Sigmoid colon (tissue), 7 donors: ENCODE measurements at places on chromosomes 5 and 9. TPM values are rescaled to one million over a fixed set of nuclear protein-coding genes. Genes with fewer than 3 reads are reported as not detected.
A peak's percentile ranks its signal among the peaks of the same experiment; 100 is the strongest.

WNT8A gene
- not detected for total RNA-seq

PCDH1 gene
- total RNA-seq = 19.4 TPM

PCDHA4 gene
- total RNA-seq = 1.1 TPM

PCDHAC2 gene
- total RNA-seq = 2.2 TPM

MTX3 gene
- 14.5 TPM for total RNA-seq

DNA sequence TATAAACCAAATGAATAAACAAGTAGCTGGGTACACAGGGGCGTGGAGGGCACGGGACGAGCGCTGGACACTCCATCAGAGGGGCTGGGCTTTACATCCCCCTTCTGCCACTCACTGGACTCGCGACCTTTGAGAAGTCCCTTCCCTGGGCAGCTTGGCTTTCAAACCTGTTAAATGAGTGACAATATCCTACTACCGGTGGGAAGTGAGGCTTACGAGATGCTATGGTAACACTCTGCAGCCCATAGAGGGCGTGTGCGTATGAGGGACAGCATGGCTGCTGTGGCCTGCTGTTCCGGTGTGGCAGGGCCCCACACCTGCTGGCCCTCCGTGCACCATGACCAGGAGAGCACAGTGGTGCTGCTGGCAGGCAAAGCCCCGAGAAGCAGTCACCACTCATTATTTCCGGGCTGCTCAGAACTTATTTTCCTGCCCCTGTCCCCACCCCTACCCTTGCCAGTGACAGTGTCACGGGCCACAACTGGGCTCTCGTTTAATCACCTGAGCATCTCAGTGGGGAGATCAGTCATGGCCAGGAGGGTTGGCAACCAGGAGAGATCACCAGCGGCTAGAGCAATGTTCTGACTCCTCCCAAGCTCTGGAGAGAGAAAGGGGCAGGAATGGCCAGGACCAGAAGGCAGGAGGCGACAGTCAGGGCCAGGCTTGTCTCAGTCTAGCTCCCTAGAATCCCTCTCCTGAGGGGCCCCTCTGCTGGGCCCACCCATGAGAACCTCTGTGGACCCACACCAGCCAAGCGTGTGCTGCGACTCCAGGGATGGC lies 10.5 kb downstream of the CLTB start:
- no peak for DNase-seq

DNA sequence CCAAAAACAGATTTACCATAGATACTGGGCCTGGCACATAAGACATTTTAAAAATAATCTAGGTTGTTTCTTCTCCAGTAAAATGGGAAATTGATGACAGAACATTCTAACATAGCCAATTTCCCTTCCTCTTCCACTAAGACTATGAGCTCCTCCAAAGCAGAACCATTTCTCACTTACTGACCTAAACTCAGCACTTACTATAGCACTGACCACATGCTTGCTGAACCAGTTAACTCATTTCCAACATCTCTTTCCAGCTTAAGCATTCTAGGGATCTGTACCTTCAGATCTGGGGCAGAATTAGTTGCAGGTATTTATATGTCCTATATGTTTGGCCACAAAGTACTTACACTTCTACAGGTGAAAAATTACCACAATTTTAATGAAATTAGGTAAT lies 58.9 kb downstream of the TTC39B start:
- no peak for DNase-seq

GRCh38 chr9:132879457-132880323 lies 992 bp downstream of the SPACA9 start:
- no peak for DNase-seq

DNA sequence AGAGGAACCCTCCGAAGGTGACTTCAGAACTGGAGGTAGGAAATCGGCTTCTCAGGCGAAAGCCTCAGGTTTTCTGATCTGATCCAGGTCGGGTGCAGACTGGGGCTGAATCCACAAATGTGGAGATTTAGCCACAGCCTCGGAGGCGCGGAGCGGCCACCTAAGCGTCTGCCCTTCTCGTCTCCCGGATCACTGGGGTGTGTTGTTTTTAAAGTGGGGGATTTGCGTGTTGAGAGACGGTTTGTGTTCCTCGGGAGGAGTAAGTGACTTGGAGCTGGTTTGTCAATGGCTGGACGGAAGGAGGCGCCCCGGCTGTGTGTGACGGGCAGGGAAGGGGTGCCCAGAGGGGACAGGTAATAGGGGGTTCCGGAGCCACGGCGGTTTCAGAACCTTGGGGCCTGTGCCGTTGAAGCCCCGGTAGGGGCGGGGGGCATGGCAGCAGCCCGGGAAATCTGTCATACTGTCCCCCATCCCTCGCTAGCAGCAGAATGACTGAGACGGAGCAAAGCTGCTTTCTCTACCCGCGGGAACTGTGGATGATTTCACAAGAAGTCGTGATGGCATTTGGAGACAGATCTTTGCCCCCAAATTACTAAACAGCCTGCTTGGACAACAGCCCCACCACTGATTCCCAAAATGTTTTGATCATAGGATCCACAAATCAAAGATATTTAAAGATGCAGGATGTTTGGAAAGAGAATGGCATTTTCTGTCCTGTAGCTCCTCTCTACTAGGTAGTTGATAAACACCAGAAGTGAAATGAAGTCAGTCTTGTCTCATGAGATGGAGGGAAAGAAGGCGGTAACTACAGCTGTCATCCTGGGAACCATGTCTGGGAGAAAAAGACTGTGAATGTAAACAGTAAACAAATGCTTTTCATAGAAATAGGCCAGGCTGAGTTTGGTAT lies 216.5 kb downstream of the PDZD2 start:
- DNase-seq = peak; percentile 74

DNA sequence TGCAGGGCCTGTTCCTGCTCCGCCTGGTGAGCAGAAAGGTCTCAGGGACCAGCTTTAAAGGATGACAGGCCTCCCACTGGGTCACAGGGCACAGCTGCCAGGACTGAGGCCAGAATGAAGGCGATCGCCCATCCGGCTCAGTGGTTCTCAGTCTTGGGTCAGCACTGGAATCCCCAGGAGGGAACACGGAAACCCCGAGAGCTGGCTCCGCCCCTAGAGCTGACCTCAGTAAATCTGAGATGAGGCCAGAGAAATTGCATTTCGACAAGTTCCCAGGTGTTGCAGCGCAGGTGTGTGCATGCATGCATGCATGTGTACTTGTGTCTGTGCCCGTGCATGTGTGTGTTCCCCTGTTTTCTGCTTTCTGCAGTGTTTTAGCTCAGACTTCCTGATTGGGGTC lies 47.2 kb upstream of the KCNMB1 start:
- no peak for DNase-seq

- DNase-seq = no peak
These were observed 11.0 kb upstream of the ABL1 start for GRCh38 chr9:130824079-130824478.

DNA sequence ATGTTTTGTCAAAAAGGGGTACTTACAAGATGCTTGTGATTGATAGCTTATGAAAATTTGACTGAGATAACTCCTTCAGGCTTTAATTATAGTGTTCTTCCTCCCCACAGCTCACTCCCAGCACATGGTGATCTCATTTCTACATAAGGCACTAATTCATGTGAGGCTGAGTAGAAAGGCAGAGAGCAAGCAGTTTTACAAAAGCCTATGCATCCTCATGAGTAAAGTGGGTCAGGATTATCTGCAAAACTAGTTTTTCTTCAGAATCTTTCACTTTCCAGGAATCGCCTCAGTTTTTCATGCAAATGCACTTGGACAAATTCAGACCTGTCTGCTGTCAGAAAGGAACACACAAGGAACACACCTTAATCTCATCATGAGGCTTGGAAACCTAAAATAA lies 92.1 kb upstream of the FBN2 start:
- no peak for DNase-seq

DNA sequence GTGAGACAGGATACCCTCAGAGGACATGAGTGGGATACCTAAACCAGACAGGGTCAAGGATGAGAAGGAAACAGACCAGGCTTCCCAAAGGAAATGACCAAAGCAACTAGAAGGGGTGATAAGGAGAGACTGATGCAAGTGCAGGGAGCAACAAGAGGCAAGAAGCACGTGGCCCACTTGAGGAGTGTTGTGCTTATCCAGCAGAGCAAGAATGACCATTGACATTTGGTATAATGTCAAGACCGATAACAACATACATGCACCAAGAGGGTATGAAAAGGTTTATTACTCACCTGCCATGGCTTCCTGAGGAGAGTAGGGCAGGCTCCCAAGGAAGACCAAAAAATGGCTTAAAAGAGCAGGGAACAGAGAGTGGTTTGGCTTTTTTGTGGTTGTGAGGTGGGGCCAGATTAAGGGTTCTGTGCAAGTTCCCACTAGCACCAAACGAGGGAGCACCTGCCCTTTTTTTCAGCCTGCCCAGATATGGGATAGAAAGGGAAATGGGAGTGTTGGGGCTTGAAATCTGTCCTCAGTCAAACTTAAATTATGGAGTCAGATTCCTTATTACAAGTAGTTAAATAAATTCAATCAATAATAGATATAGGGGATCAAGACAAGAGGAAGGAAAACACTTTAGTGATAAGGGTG lies 513.6 kb downstream of the RASEF start:
- no peak for DNase-seq

DNA sequence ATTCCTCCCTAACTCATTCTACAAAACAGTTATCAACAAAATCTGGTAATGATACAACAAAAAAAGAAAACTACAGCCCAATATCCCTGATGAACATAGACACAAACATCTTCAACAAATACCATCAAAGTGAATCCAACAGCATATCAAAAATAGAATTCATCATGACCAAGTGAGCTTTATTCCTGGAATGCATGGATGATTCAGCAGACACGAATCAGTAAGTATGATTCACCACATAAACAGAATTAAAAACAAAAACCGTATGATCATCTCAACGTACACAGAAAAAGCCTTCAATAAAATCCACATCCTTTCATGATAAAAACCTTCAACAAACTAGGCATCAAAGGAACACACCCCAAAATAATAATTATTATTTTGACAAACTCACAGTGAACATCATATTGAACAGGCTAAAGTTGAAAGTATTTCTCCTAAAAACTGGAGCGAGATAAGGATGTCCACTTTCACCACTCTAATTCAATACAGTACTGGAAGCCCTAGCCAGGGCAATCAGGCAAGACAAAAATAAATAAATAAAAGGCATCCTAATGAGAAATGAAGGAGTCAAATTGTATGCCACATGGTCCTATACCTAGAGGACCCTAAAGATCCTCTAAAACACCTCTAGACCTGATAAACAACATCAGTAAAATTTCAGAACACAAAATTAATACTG lies 305.1 kb upstream of the RGMB start:
- DNase-seq = no peak

GRCh38 chr5:163508753-163509152 lies 3.3 kb downstream of the MAT2B start:
- DNase-seq = no peak

DNA sequence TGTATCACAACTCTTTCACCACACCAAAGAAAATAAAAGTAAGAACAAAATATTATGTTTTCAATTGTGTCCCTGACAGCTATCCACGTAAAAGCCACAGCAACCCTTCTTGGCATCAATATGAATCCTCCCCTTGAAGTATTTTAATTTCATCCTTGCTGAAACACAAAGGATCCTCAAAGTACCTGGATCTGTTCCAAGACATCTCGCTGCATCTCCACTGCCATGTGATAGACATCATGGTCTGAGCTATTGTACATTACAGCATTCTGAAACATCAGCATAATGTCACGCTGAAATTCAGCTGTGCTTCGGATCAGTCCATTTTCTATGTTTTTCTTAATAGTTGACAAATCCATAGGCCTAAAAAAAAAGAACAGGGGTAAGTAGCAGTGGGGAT lies 17.7 kb downstream of the BRD8 start:
- no peak for DNase-seq

DNA sequence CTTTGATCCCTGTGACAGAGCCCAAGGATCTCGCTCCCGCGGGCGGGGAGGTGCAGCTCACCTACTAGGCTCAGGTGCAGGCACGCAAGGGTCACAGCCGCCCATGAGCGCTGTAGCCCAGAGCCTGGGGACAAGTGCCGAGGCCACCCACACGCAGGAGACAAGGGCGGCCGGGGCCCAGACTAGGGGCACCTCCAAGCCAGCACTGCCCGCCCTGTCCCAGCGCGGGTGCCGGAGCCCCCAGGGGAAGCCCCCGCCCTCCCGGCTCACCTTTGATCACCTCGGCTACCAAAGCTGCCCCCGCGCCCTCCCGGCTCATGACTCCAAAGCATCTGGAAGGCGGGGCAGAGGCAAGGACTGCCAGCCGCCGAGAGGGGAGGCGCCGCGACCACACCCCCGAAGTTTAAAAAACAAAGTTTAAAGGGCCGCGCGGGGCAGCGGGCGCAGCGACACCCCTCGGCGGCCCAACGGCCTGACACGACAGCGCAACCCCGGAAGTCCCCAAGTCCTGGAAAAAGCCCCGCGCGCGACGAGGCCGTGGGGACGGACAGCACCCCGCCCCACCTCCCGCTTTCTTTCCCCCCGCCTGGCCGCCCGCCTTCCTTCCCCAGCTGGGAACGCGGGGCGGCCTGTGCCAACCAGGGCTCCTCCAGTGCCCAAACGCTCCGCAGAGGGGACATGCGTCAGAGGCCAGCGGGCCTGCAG lies 53.0 kb downstream of the CDC14B start:
- peak; percentile 88 for DNase-seq

DNA sequence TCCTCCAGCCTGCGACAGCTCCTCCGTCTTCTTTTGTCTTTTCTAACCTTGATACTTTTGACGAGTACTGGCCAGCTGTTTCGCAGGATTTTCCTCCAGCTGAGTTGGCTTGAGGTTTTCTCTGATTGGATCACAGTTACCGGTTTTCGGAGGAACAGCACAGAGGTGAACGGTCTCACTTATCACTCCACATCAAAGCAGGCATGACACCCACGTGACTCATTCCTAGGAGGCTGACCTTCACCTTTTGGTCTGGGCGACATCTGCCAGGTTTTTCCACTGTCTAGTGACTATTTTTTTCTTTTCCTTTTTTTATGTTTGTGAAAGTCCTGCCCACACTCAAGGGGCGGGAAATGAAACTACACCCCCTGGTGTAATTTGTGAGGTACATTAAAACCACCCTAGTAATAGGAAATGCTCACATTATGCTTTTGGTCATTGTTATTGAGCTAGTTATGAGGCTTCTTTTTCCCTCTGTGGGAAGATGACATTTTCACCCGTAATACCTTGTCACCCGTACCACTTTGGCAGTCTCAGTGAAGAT lies 319.2 kb downstream of the GADD45G start:
- DNase-seq = no peak

DNA sequence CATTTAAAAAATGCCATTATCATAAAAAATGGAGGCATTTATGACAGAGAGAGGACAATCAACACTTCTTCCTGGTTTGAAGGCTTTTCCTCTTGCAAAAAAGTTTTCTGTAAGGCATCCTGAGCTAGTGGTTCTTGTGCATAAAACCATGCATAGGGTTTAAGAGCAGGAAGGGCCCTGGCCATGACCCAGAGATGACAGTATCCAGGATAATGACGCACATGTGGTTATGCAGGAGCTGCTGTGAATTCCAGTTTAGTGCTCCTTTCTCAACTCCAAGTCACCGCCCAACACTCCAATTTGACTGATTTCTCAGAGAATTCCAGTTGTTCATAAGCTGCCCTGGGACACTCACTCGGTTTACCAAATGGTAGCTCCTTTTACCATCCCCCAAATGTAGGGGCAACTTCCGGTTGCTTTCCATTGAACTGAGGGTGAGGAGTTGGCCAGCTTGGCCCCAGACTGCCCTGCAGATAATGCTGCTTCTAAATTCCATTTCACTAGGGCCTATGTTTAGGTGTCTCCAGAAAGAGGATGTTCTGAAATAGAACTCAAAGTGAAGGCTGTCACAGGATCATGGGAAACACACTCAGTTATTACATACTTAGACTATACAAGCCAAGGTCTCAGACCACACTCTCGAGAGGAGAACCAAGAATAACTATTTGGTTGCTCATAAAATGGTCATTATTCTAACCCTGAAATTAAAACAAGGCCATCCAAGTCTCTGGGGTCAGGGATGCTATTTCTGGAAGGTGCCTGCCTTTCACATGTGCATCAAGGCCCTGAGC lies 179.1 kb downstream of the SLIT3 start:
- no peak for DNase-seq
